Fibroblast of skin of right quadriceps (primary cell): ENCODE measurements at places on chromosomes 12 and 14.

DNA sequence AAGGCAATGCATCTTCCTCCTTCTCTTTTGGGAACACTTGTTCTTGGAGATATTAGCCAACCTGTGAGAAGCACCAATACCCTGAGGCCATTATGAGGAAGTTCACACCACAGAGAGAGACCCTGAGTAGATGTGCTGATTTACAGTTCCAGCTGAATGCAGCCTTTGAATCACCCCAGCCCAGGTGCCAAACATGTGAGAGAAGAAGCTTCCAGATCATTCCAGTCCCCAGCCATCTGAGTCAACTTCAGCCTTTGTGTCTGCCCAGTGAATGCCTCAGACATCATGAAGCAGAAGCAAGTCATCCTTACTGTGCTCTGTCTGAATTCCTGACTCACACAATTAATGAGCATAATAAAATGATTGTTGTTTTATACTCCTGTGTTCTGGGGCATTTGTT is 25.1 kb downstream of the C12orf42 start:
- no peak for DNase-seq

DNA sequence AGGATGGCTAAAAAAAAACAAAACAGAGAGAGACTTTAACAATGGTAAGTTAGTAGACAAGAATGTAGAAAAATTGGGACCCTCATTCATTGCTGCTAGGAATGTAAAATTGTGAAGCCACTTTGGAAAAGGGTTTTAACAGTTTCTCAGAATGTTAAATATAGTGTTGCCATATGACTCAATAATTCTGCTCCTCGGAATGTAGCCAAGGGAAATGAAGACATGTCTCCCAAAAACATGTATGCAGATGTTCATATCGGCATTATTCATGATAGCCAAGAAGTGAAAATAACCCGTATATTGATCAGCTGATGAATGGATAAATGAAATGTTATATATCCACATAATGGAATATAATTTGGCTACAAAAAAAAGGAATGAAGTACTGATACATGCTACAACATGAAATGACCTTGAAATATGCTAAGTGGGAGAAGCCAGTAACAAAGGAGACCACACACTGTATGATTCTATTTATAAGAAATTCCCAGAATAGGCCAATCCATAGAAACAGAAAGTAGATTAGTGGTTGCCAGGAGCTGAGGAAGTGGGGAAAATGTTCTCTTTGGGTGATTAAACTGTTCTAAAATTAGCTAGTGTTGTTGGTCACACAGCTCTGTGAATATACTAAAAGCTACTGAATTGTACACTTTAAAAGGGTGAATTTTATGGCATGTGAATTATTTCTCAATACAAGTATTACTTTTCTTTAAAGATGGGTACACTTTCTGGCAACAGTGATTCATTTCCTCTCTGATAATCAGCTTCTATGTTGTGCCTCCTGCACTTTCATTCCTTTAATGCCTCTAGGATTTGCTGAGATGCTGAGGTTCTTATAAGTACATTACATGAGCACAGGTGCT is 132.5 kb downstream of the DAAM1 start:
- peak; percentile 85 for DNase-seq

DNA sequence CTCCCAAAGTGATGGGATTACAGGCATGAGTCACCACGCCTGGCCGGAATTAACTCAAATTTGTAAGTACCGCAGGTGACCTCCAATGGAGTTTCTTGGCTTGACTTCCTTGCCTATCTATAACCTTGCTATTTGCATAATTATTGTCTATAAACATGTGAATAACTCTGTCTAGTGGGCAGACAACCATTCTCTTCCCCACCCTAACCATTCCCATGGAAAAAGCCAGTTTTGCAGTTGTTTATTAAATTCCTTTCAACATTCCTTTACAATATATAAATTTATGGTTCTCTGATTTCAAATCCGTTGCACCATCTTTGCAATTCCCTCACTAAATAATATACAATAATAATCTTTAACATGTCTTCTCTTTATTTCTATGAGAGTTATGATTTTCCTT is 61.0 kb upstream of the ZDHHC17 start:
- DNase-seq: peak; percentile 55

GRCh38 chr12:82182601-82183190 is 175.5 kb downstream of the CCDC59 start:
- no peak for DNase-seq

DNA sequence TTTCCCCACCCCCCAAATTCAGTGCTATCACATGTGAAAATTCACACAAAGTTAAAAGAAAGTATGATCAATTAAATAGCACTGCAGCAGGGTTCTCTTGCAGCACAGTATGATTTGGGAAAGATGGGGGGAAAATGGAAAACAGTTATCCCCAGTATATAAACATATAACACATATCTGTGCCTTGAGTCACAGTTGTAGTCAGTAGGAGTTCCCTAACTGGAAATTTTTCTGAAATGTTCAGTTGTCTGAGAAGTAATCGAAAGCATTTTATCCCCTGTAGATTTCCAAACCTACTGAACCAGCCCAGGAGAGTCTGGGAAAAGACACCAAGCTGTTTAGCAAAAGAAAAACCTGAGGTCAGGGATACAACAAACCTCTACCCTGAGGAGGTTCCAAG is 47.0 kb downstream of the C12orf50 start:
- peak; percentile 46 for DNase-seq

DNA sequence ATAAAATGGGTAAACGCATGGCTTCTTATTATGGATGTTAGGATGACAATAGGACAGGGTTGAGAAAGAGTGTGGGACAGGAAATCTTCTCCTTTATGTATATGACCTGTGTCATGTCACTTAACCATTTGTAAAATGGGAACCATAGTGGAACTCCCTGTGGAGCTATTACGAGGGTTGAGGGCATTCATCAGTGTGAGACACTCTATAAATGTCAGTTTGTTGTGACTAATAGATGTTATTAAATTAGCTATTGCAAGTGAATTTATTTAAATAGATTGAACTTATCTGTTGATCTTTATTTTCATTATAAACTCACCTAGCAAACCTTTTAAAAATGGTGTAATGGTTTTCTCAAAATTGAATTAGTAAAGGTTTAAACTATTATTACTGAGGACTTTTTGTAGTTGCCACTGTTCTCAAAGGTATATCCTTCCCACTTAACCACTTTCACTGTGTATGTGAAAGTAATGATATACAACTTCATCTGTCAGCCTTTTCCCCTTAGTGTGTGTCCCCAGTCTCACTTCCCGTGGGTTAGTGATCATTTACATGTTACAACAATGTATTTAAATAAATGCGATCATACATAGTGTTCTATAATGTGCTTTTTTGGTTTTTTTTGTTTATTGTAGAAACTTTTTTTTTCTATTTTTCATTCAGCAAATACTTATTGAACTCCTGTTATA is 17.1 kb downstream of the HELB start:
- DNase-seq: no peak

DNA sequence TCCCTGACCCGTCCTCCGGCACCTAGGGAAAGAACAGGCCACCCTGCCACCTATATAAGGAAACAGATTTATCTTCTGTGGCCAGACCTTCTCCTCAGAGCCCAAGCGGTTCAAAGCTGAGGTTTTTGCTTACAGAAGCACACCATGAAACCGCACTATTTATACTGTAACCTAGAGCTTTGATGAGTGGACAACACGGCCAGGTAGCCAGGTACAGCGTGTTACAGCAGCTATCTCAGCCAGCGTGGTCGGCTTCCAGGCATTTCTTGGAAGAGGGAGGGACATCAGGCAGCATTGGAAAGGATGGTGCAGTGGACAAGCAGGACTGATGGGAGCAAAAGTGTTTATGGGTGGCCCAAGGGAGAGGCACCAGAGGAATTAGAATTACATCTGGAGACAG is 34.4 kb downstream of the TTC7B start:
- no peak for DNase-seq

- DNase-seq: no peak
These were observed at the start of gene CLEC7A for GRCh38 chr12:10130042-10130441. Gene CLEC7A, minus strand, starts transcription at chr12:10130199. Its CDS starts 117 bp downstream, at chr12:10130082.

DNA sequence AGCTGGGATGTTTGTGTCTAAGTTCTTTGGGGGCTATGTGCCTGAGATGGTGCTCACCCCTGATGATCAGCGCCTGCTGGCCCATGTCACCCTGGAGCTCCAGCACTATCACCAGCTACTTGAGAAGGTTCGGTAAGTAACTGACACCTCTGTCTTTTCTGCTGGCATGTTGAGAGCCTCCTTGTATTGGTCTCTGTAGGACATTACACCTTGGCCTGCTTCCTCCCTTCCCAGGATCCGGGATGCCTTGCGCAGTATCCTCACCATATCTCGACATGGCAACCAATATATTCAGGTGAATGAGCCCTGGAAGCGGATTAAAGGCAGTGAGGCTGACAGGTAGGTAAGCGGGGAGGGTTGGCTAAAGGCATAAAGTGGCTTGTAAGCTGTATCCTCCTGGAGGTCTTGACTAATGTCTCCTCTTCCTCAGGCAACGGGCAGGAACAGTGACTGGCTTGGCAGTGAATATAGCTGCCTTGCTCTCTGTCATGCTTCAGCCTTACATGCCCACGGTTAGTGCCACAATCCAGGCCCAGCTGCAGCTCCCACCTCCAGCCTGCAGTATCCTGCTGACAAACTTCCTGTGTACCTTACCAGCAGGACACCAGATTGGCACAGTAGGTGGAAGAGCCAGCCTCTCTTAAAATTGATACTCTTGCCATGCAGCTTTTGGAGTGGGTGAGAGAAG is 5.5 kb downstream of the DDIT3 start:
- no peak for DNase-seq

- DNase-seq: peak; percentile 64
These were observed 22.2 kb downstream of the ZNF664 start for GRCh38 chr12:123995023-123995748.

DNA sequence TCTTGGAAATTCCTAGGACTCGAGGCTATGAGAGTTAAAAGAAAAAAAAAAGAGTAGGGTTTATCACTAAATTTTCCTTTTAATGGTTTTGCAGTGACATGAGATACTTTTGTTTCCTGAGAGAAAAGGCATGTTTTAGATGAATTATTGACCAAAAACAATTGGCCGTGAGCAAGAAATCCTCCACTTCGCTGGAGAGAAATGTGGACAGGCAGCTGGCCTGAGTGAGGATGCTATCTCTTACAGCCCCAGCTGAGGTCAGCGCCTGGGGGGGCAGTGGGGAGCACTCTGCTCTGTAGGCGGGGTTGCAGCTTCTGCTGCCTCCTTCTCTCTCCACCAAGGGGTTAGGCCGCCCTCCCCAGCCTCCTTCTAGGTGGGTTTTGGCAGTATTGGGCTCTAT is 54.7 kb downstream of the PRIMA1 start:
- DNase-seq: no peak

DNA sequence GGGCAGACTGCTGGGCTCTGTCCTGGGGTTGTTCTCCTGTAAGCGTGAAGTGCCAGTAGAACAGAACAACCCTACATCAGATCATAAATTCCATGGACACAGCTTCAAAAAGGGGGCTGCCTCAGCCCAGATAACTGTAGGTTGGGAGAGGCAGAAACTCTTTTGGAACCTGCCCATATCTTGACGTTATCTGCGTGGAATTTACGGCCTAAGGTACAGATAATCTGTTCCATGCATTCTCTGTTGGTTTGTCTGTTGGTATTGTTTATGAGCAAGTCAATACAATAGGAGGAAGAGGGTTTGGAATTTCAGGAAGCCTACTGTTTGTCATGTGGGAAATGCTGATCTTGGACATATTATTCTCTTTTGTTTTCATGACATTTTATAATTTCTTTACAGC is 36.7 kb downstream of the SLC25A47 start:
- DNase-seq: no peak

DNA sequence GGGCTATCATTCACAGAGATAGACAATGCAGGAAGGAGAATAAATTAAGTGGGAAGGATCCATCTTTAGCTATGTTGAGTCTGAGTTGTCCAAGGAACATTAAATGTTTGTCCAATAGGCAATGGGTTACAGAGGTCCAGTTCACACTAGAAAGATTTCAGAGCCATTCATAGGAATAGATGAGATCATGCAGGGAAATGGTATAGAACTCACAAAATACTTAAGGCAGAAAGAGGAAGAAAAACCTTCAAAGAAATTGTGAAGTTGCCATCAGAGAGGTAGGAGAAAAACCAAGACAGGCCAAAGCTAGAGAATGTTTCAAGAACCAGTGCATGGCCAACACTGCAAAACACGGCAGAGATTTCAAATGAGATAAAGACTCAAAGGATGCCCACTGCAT is 94.1 kb downstream of the PHLDA1 start:
- DNase-seq: no peak

DNA sequence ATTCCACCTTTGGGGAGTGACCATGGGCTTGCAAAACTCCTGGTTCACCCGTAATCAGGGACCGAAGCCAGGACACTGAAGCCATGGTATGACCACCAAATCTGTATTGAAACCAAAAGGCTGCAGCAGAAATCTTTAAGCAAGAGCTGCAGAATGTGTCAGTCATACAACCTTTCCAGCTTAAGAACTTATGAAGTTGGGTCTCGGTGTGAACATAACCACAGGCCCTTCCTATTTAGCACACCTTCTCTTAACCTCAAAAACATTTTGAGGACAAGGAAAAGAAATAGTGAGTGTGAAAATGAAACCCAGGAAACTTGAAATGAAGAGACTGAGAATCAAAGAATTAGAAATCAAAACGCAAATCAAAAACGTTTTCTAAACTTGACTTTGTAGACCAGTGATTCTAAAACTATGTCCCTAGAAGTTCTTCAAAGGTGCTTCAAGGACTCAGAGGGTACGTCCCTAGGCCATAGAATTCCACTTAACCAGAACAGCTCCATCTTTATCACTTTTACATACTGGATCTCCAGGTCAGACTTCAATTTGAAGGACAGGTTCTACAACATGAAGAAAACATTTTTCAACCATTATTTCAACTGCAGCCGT is 231.6 kb upstream of the GRIP1 start:
- no peak for DNase-seq

- DNase-seq: no peak
These were observed 50.8 kb upstream of the BBS10 start for GRCh38 chr12:76399040-76399439.

DNA sequence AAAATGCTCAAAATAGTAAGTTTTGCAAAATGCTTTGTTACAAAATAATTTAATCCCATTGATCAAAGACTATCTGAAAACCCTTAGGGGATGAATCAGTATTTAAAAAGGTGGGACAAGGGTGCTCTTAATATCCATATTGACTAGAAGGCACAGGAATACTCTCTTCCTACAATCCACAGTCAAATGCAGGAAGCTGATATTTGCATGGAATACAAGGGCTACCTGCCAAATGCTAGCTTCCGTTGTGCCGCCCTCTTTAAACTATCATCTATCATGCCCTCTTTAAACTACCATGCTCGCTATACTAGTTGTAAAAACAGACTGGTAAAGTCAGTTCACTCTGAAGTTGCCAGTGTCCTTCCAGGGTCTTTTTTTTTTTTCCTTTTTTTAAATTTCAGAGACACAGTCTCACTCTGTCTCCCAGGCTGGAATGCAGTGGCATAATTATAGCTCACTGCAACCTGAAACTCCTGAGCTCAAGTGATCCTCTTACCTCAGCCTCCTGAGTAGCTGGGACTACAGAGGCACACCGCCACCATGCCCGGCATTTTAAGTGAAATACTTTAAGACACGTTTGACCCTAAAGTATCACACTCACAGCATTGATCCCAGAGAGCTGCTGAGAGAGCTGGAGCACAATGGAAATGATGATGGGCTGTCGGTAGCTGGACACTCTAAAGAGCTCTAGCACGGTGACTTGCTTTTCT is 6.7 kb downstream of the SLC2A3 start:
- no peak for DNase-seq
